CD4-positive, alpha-beta T cell (primary cell): ENCODE measurements at places on chromosomes 3 and 15.

DNA sequence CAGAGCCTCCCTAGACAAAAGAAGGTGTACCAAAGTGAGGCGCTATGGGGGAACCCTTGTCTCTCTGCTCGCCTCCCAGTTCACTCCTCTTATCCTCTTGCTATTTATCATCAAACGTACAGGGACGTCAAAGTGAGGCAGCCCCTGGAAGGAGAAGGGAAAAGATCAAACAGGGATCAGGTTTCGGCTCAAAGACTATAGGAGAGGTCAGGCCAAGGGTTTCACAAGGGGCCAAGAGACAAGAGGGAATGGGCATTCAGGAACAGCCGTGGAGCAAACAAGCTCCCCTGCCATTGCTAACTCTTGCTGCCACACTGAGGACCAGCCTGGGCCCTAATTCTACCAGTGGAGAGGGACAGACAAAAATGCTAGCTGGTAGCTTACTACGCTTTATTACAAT, 168.7 kb downstream of the GREM1 start:
- no peak for DNase-seq

- no peak for DNase-seq
Measured at GRCh38 chr3:163490119-163490518, 1588.2 kb downstream of the SI start.

DNA sequence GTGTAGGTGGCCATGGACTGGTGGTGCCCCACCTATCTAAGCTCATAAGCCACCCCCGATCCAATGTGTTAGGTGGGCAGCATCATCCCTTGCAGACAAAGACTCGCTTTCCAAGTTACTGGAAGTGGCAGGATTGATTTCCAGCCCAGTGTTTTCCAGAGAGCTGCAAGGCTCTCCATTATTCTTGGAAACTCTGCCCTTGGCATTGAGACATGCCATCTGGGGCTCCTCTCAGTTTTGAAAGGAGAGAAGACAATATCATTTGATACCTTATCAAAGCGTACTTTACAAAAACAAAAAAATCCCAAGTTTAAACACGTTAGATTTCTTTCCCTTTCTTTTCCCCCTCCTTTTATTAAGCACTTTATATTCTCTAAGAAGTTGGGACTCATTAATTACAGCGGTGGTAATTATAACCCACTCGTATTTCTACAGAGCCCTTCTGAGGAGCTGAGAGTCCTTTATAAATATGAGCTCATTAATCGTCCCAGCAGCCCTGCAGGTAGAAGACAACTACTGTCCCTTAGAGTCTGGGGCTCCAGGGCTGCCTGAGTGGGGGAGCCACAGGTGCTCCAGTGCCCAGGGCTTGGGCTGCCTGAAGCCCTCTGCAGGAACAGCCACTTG, 226.1 kb downstream of the TLE3 start:
- DNase-seq = no peak

GRCh38 chr15:63505842-63506222, 1.4 kb downstream of the USP3 start:
- no peak for DNase-seq

GRCh38 chr3:107543666-107544065, 20.9 kb downstream of the BBX start:
- DNase-seq = no peak

DNA sequence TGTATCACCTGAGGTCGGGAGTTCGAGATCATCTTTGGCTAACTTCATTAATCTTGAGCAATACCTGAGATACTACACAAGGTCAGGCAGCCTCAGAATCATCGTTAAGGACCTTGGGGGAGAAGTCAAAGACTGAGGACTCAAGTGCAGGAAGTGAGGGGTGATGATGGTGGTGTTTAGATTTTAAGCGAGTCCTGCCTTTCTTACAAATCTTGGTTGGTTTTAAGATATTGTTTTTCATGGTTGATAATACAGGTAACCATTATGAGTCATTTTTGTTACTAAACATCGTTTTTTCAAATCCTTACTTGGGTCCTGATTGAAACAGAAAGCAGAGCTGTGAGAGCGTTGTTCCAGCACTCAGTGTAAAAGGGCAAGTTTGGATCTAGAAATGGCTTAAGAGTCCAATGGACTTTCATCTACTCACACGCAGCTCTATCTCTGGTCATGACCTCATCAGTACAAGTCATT, 4.1 kb downstream of the RASGRP1 start:
- no peak for DNase-seq

- no peak for DNase-seq
Measured at GRCh38 chr3:30241721-30242120, 364.7 kb upstream of the TGFBR2 start.

GRCh38 chr3:181930105-181930504, 218.4 kb downstream of the SOX2 start:
- DNase-seq = no peak

DNA sequence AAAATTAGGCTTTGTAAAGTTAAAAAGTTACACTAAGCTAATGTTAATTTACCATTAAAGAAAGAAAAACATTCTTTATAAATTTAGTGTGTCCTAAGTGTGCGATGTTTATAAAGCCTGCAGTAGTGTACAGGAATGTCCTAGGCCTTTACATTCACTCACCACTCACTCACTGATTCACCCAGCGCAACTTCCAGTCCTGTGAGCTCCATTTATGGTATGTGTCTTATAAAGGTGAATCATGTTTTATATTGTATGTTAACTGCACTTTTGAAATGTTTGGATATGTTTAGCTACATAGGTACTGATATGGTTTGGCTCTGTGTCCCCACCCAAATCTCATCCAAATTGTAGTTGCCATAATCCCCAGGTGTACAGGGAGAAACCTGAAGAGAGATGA, 549.7 kb upstream of the EPHA6 start:
- no peak for DNase-seq
